ENCODE measurements at places on chromosomes 7 and 10. TPM values are rescaled to one million over a fixed set of nuclear protein-coding genes. Genes with fewer than 3 reads are reported as not detected.

DNA sequence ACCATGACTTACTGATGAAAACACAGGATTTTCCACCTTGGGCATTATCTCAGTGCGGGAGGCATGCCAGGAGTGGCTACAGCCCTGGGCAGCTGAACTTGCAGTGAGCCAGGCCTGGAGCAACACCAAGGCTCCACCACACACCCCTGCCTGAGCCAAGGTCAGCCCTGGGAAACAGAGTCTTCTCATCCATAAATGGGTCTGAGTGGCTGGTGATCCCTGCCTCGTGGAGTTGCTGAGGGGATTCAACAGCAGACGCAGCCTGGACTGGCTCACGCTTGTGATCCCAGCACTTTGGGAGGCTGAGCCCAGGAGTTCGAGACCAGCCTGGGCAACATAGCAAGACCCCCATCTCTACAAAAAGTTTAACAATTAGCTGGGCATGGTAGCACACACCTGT is 32.2 kb downstream of the SPOCK2 start:
- DNase-seq: peak; percentile 56

DNA sequence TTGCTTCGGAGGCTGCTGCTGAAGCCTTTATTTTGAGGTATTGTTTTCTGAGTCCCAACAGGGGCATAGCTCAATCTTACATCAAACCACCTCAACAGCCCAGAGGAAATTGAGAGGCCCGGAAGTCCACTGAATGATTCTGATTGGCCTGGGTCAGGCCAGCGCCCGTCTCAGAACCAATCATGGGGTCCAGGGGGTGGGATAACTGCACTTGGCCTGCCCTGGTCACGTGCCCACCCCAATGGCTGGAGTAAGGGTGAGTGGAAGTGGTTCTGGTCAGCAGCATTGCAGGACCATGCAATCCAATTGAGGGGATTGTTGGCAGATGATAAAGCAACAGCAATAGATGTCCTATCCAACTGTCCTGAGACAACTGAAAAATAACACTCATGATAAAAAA is 190.6 kb downstream of the HERPUD2 start:
- DNase-seq: no peak

DNA sequence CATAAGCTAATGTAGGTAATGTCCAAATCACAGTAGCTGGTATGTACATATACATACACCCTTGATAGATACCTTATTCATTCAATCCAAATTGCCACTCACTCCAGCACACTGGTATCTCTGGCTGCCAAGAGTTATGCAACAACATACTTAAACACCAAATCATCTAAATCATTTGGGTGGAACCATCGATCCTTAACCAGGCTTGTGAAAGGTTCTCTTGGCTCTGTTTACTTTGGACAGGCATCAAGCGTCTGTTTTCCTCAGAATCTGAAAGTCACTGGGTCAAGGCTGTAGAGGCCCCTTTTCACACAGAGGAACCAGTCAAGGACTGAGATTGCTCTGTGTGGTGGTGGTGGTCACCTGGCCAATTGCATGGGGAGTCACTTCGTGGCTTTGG is 24.6 kb downstream of the JAZF1 start:
- DNase-seq: no peak

Gene OR2A5
- total RNA-seq: not detected

Gene STEAP1B
- 0.90 TPM for total RNA-seq

- DNase-seq: no peak
These were observed 166.5 kb downstream of the LRMDA start for GRCh38 chr10:75597773-75598440.

- no peak for DNase-seq
These were observed 10.4 kb downstream of the CHRM2 start for GRCh38 chr7:136878878-136879277.

Gene CYP3A4
- total RNA-seq: 4.2 TPM

DNA sequence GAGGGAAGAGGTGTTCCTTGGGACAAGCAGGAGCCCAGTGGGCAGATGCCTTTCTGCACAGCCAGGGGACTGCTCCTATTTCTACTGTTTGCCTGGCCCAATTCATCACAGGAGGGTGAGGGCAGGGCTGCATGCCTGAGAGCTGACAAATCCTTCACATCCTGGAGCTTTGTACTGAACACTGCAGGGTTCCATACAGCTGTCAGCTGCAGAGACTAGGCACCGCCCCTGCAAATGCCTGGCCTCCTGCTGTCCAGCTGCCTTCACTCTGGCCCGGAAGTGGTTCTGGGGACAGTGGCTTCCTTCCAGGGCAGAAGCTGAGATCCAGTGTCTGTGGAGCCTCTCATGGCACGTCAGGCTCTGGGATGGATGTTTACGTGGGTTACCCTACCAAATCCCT is 470.7 kb downstream of the DNAJB6 start:
- peak; percentile 12 for DNase-seq

DNA sequence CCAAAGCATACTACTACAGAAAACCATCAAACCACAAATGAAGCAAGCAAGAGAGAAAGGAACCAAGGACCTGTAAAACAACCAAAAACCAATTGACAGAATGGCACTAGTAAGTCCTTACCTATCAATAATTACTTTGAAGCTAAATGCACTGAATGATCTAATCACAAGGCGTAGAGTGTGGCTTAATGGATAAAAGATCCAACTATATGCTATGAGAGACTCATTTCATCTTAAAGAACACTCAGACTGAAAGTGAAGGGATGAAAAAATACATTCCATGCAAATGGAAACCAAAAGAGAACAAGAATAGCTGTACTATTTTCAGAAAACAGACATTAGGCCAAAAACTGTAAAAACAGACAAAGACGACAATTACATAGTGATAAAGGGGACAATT is 70.7 kb downstream of the CRPPA start:
- DNase-seq: no peak

Gene ASAH2
- 3.6 TPM for total RNA-seq

- DNase-seq: no peak
These were observed 42.9 kb upstream of the CNPY1 start for GRCh38 chr7:155589001-155589980.

DNA sequence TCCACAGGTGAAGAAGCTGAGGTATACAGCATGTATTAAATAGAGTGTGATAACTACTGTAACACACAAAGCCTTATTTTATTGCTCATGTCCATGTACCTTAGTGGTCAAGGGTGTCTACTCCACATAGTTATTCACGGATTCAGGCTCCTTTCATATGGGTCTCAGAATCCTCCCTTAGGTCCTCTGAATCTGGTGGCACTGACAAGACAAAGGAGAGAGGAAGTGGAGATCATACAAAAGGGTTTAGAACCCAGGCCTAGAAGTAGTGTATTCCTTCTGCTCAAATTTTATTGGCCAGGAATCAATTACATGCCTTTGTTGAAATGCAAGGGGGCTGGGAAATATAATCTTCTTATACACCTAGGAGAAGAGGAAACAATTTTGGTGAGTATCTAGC is 164.6 kb downstream of the PTEN start:
- DNase-seq: no peak

GRCh38 chr10:8637640-8638039 is 583.2 kb downstream of the GATA3 start:
- DNase-seq: no peak

DNA sequence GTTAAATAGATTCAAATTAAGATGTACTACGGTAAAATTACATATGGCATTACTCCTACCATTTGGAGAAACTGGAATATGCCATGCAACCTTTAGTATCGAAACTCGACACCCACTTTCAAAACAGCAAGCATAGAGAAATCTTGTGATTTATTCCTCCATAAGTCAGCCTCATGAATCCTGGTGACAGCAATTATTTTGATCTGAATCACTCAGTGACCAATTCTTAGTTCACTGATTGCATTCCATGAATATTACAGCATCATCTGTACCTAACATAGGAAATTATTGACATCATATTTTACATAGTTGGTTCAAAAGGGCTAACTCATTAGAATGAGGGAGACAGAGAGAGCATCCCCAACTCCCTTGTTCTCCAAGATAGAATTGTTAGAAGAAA is 89.6 kb downstream of the CACNB2 start:
- no peak for DNase-seq

- no peak for DNase-seq
These were observed 33.1 kb downstream of the PRR15 start for GRCh38 chr7:29596593-29597178.

Gene ASB15
- 8.2 TPM for total RNA-seq

DNA sequence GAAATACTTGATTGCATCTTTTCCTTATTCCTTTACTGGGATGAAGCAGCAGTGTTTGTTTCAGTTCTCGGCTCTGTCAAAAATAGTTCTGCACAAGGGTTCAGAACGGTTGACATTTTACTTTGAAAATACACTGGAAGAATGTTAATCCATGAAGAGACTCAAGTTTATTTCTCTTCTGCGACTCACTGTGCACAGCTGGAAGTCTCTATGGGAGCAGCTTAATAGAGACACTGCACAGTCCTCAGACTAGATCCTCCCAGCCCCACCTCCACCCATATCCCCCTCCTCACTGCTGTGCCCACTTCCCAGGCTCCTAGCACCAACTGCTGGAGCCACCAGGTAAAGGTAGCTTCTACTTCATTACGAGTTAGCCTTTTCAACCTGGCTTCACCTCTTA is 517.8 kb downstream of the GRID1 start:
- DNase-seq: no peak

- peak; percentile 44 for DNase-seq
These were observed 855 bp upstream of the PALD1 start for GRCh38 chr10:70477661-70478162.

- DNase-seq: no peak
These were observed 7.1 kb downstream of the CAMK2G start for GRCh38 chr10:73867126-73867807.

- no peak for DNase-seq
These were observed 111.0 kb downstream of the EGFR start for GRCh38 chr7:55129541-55130394.

GRCh38 chr10:33041783-33042437 is 83.9 kb upstream of the ITGB1 start:
- no peak for DNase-seq

Gene LBX1
- total RNA-seq: 7.6 TPM

DNA sequence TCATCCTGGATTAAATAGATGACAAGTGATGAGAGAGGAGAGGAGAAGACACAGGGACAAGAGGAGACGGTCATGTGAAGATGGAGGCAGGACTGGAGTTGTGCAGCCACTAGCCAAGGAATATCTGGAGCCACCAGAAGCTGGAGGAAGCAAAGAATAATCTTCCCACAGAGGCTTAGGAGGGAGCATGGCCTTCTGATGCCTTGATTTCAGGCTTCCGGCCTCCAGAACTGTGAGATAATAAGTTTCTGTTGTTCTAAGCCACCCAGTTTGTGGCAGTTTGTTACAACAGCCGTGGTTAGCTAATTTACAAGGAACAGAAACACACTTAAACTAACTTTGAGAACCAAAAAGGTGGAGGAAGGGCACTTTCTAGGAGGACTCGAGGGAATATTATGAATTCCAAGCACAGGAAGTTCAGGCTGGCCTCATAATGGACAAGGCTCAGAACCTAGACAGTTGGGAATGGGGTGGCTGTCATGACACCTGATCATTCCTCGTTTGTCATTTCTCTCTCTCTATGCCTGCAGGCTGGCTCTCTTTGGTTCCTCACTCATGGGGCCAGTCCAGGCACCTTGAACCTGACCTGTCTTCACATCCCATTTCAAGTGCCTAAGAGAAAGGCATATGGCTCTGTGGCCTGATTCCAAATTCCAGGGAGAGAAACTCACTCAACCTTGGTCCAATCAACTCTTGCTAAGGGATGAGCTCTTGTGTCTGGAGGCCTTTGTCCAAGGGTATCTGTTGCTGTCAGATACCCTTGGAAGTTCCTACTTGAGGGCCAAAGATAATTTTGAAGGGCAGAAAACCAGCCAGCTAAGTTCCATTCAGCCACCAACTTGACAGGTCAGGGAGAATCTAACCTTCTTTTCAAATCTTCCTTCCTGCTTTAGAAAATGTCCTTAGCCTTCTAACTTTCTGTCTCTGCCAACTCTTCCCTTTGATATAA is 33.5 kb upstream of the PDZD8 start:
- no peak for DNase-seq

DNA sequence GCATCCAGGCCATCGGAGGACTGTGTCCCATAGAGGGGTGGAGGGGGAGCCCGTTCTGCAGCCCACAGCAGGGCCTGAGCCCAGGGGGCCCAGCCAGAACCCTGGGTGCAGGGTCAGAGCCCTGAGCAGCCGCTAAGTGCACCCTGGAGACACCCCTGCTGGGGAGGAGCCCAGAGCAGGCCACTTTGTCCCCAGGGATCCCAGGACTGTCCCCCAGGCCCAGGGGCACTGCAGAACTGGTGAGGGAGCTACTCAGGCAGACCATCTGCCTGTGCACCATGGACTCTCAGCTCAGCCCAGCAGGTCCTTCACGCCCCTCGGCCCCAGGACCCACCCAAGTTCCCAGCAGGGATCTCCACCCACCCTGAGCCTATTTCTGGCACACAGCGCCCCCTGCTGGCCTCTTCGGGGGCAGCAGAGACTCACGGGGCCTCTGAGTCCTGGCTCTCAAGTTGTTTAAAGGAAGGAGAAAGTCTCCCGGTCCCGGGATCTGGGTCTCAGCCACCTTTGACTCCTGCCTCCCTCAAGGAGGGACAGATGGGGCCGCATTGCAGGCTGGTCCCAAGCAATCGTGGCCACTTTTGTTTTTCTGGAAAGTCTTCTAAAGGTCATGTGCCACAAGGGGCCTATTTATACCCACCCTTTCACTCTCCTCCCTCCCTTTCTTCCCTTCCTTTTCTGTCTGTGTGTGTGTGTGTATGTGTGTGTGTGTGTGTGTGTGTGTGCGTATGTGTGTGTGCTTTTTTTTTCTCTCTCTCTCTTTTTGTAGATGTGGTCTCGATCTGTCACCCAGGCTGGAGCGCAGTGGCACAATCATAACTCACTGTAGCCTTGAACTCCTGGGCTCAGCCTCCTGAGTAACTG is 90.3 kb downstream of the MYL10 start:
- peak; percentile 52 for DNase-seq

DNA sequence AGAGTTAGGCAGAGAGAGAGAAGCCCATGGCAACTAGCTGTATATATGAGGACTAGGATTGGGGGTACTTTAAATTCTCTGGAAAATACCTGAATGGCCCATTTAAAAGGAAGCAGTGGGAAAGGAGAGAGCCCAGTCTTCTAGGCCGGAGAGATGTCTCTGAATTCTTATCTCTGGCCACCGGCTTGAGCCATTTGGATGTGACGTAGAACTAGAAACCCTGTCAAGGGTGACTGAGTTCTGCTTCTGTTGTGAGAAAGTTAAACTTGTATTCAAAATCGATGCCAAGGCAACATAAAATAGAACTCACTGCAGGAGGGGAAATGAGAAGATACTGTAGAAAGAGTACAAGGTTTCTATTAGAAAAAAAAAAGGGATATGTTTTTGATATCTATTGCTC is 6.3 kb upstream of the GSTK1 start:
- no peak for DNase-seq

Gene C10orf105
- total RNA-seq: not detected

DNA sequence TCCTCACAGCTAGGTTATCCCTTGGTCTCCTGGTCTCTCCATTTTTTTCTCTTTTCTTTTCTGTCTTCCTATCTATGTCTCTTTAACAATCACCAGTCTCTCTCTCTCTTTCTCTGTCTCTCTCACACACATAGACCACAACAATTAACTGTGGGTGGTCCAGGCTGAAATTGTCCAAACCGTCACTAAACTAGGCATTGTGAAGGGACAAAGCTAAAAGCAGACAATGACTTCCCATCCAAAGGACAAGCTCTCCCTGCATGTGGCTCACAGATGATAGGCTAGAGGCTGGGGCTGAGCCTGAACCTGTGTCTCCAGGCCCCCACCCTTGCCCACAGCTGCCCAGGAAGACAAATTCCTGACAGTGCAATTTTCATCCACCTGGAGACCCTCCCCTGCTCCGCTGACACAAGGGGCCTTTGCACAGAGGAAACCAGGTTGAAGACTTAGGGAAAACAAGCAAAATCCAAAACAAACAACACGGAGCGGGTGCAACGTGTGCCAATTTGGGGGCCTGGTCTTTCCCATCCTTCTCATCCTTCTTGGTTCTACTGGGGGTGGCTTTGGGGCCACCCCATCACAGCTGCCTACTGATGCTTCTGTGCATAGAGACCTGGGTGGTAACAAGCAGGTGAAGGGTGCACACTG is 755.4 kb downstream of the GRID1 start:
- DNase-seq: no peak
